Spleen (tissue), 13 donors: ENCODE measurements at places on chromosomes 5 and 9.

DNA sequence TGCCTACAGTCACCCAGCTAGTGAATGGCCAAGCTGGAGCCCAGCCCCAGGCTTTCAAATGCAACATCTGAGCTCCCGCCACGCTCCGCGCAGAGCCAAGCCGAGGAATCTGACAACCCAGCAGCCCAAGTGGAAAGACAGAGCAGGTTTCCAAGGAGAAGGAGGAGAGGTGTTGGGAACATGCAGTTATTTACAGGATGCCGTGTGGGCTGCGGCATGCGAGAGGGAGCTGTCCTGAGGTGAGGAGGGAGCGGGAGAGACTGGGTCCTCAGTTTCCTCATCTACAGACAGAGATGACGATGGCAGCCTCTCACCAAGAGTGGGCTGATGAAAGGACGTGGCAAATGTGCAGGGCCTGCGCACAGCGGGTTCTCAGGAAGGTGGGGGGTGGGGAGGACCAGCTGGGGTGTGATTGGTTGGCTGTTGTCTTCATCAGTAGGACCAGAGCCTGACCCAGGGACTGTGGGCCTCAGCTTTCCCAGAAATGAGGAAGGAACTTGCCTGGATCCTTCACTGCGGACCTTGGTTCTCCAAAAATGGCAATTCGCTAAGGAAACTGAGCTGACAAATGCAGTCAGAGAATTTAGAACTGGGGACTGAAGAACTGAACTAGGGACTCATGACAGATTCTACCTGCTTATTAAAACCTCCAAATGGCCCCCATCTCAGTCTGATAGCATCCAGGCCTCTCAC, 14.8 kb upstream of the CPLX2 start:
- no peak for DNase-seq
- peaks cover 5% of the 10 kb centered on the region for H3K27me3 ChIP-seq
- H3K36me3 ChIP-seq, result no peaks in the 10 kb centered on the region
- H3K4me1 ChIP-seq, result no peaks in the 10 kb centered on the region
- no peak overlapping the region for H3K4me3 ChIP-seq

GRCh38 chr9:13447843-13448422, 168.4 kb upstream of the MPDZ start:
- H3K4me3 ChIP-seq, result no peak overlapping the region
- no peak for DNase-seq
- H3K36me3 ChIP-seq, result no peaks in the 10 kb centered on the region
- no peaks in the 10 kb centered on the region for H3K27me3 ChIP-seq
- no peak overlapping the region for H3K27ac ChIP-seq
- peaks cover 8% of the 10 kb centered on the region for H3K4me1 ChIP-seq

DNA sequence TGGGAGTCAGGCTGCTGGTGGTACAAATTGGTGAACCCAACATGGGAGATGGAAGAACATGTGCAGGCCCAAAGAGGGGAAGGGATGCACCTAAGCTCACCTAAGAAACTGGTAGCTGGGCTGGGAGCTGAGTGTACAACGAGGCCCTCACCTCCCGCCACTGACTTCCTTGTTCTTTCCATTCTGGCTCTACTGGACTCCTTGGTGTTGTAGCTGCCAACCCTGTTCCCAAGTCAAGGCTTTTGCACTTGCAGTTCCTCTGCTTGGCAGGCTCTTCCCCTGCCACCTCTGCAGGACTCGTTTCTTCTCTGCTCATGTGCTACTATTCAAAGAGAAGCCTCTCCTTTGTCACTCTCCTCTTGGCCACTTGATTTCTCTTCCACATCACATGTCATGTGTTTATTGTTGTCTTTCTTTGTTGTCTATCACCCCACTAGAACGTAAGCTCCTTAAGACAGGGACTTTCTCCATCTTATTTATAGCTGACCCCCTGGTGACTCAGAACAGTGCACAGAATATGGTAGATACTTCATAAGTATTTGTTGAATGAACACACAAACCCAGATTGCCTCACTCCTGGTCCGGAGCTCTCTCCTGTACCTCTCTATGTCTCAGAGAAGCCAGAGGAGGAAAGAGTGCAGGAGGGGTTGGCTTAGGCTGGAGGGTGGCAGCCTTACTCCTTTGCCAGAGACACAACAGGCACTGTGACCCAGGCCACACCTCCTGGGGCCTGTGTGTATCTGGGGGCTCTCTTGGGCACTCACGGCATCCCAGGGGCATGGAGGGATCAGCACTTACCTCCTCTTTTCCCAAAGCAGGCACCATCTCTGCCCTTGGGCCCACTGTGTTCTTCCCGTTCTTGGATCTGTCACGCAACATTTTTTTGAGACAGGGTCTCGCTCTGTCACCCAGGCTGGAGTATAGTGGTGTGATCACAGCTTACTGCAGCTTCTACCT, 5.2 kb upstream of the SPINK4 start:
- no peak for DNase-seq
- no peaks in the 10 kb centered on the region for H3K36me3 ChIP-seq
- H3K4me3 ChIP-seq, result no peak overlapping the region
- H3K27ac ChIP-seq, result no peak overlapping the region
- peaks cover 5% of the 10 kb centered on the region for H3K4me1 ChIP-seq
- H3K27me3 ChIP-seq, result no peaks in the 10 kb centered on the region

DNA sequence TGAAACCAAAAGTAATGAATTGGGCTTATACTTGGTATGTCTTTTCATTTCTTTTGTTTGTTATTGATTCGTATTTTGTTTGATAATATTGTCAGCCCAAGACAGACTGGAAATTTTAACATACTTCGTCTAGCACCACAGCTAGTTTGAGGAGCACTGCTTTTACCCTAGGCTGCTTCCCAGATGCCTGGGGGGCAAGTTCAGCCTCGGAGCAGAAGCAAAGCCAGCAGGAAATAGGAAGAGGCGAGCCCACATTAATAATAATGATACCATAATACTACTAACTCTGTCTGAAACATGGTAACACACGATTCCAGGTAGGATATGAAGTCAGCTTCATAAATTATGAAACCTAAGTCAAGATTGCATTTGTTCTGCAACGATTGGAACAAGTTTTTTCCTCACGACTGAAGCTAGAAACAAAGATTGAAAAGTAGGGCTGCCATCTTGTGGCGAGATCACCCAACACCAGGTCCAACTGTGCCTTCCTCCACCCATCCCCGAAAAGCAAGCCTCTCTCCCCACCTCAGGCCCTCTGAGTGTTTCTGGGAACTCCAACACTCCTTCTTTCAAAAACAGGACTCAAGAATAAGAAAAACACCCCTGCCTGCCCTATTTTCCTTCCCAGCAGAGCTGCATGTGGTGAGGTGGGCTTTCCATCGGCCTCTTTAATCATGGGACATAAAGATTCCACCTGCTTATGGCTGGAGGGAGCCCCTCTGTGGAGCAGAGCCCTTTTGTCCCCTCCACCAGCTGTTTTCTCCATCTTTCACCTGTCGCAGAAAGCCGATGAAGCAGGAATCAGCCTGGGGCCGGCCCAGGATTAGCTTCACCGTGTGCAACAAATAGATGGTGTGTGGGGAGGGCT, 236.4 kb downstream of the CAAP1 start:
- no peak overlapping the region for H3K4me3 ChIP-seq
- H3K27ac ChIP-seq, result no peak overlapping the region
- DNase-seq, result no peak
- no peaks in the 10 kb centered on the region for H3K36me3 ChIP-seq
- no peaks in the 10 kb centered on the region for H3K27me3 ChIP-seq
- H3K4me1 ChIP-seq, result no peaks in the 10 kb centered on the region

GRCh38 chr5:103668281-103668680, 105.7 kb upstream of the NUDT12 start:
- no peak for DNase-seq
- no peak overlapping the region for H3K27ac ChIP-seq
- no peaks in the 10 kb centered on the region for H3K27me3 ChIP-seq
- H3K36me3 ChIP-seq, result no peaks in the 10 kb centered on the region
- no peak overlapping the region for H3K4me3 ChIP-seq
- no peaks in the 10 kb centered on the region for H3K4me1 ChIP-seq
